Fibroblast of skin of right biceps (primary cell): ENCODE measurements at places on chromosomes 6 and 20.
A peak's percentile ranks its signal among the peaks of the same experiment; 100 is the strongest.

DNA sequence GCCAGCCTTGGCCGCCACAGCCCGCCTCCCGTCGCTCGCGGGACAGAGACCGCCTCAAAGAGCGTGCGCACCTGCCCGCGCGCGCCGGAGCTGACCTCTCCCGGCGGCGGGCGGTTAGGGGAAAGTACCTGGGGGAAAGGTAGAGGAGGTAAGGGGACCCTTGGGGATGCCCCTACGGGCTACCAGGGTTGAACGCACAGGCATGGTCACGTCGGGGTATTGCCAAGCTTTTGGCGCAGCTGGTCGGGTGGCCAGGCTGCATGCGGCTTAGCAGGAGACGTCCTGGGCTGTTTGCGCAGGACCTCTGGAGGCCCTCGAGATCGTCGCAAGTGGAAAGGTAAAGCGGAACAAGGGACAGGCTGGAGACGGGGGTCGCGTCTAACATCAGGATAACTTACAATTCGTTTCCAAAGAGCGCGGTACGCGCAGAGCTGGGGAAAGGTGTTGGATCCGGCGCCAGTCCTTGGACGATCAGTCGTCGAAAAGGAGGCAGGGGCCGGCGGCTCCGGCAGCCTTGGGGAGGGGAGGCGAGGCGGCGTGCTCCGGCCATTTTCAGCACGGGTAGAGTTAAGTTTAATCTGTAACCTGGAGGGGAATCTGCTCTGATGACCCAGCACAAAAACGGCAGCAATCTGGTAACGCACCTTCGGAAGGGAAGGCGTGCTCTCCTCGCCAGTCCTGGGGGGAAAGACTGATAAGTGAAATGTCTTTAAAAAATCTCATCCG, 9.0 kb downstream of the GNAS-AS1 start:
- DNase-seq, result no peak

GRCh38 chr6:158633127-158633526, 11.4 kb downstream of the DYNLT1 start:
- DNase-seq, result no peak

DNA sequence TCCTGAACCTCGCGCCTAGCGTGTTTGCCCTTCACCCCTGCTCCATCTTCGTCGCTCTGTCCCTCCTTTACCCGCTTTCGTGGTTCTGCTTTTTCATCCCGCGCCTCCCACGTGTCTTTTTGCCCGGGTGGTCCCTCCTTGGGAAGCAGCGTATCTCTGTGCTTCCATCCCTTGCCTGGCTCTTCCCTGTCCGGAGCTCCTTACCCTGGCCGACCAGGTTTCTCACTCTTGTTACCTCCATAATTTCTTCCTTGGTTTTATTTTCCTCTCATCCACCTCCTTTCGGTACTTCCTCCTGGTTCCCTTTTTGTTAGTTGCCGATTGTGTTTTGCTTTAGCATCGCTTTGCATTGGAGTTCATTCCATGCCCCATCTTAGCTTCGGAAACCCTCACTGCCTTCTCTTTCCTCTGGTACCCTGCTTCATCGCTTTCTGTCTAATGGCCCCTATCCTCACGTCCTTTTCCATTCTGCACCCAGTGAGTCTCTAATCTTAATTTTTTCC, 735 bp downstream of the FAM135A start:
- peak; percentile 10 for DNase-seq

- no peak for DNase-seq
Measured at GRCh38 chr20:19768325-19768842, 10.3 kb downstream of the RIN2 start.

- no peak for DNase-seq
Measured at GRCh38 chr6:83199173-83199862, 6.2 kb downstream of the RWDD2A start.
